EL (cell line): ENCODE measurements at places on chromosomes 7 and 10.
A peak's percentile ranks its signal among the peaks of the same experiment; 100 is the strongest.

- no peak for DNase-seq
These were observed 121.6 kb downstream of the KCND2 start for GRCh38 chr7:120394595-120394994.

GRCh38 chr7:142612237-142612881 is 136.9 kb upstream of the PRSS1 start:
- peak; percentile 50 for DNase-seq

DNA sequence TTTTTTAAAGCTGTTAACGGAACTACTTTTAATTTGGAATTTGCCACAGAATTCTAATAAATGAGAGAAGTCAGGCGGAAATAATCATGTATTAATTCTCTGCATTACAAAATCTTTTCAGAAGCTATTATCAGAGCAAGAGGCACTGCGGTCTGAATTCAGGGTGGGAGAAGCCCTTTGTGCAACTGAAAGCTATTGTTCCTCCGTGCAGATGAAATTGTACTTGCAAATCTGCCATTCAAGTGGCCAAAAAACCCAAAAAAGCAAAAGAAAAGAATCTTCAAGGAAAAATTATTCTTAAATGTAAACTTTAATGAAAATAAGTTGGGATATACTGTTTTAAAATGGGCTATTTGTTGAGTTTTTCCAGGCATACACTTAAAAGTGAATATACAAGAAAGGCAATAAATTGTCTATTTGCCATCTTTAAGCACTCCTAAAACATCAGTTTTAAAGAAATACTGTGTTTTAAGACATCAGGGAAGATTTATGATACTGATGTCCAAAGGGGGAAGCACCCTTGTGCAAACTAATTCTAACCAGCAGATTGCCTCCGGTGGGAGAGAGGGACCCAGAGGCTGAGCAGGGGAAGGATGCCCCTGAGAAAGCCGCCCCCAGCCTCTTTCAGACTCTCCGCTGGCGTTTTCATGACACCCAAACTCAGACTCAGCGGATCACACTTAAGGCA is 351.2 kb downstream of the DNAJB6 start:
- no peak for DNase-seq

DNA sequence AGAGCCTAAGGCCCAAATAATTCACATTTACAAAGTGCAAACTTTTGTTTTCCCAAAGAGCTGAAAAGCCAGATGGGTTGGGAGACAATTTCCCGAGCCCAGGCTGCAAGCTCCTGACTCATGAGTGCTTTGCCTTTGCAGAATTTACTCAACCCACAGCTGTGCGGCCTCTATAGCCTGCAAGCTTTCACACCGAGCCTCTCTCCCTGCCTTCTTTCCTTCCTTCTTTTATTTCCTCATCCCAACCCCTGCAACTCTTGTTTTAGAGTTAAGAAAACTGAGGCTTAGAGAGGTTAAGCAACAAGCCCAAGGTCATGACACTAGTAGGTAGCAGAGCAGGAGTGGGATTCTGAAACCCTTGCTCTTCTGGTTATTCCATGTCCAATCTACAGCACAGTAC is 203.0 kb upstream of the GPR26 start:
- DNase-seq: no peak

DNA sequence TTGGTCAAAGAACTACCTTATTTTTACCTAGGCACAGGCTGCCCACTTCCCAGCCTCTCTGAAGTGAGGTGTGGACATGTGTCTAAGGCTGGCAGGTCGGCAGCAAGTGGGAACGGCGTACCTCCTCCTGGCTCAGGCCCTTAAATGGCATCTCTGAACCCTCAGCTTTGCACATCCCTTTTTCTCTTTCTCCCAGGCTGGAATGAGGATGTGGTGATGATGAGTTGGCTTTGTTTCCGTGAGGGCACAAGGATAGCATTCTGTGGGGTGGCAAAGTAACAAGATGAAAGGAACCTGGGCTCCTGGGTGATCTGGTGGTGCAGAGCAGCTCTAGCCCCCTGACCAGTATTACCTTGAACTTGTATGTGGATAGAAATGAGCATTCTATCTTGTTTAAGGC is 196.8 kb downstream of the REEP3 start:
- peak; percentile 40 for DNase-seq

DNA sequence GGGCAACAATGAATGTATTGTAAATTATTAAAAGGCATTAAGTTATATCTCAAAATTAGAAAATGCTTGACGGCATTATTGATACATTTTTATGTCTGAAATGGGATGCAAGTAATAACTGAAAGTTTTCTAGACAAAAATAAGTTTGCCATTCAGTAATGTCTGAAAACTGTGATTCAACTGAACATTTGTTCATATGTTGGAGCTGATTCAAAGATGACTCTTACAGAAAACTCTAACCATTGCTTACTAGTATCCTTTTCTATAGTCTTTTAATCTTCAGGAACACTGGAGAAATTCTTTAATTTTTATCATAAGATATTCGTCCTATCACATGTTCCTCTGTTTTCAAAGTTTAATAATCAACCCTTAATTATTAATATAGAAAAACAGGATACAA is 71.1 kb upstream of the TFEC start:
- DNase-seq: peak; percentile 5

GRCh38 chr7:2864999-2865670 is 21.0 kb upstream of the GNA12 start:
- peak; percentile 73 for DNase-seq

- DNase-seq: peak; percentile 18
These were observed 91.8 kb downstream of the ARHGAP12 start for GRCh38 chr10:31836569-31837406.

DNA sequence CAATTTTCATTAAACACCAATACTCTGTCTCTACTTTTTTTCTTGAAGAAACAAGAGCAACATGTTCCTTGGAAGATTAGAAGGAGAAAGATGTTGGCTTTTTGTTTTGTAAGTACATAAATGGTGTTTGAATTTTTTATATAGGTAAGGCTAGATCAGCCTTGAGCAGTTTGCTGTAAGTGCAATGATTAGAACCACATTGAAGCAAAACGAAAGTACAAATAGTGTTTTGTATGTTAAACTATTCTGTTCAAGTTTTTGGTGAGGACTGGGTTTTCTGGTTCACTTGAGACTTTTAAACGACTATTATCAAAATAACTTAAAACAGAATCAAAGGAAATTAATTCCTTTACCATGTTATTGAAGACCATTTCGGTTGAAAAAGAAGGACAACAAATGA is 162.9 kb upstream of the NRP1 start:
- DNase-seq: no peak

GRCh38 chr10:94533027-94533426 is 12.6 kb upstream of the HELLS start:
- no peak for DNase-seq

DNA sequence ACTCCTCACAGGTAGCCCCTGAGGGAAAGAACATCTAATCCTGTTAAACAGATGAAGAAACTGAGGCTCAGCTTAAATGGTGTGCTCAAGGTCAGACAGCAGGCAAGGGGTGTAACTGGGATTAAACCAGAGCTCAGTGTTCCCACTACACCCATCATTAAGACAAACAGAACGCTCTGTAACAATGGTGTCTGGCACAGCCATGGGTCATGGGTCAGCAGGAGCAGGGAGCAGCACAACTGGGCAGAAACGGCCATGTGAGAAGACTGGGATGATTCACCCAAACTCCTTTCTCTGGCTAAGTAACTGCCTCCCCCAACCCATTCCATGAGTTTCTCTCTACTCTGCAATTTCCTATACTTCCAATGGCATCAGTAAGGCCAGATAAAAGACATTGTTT is 85.5 kb upstream of the PDE1C start:
- peak; percentile 35 for DNase-seq

DNA sequence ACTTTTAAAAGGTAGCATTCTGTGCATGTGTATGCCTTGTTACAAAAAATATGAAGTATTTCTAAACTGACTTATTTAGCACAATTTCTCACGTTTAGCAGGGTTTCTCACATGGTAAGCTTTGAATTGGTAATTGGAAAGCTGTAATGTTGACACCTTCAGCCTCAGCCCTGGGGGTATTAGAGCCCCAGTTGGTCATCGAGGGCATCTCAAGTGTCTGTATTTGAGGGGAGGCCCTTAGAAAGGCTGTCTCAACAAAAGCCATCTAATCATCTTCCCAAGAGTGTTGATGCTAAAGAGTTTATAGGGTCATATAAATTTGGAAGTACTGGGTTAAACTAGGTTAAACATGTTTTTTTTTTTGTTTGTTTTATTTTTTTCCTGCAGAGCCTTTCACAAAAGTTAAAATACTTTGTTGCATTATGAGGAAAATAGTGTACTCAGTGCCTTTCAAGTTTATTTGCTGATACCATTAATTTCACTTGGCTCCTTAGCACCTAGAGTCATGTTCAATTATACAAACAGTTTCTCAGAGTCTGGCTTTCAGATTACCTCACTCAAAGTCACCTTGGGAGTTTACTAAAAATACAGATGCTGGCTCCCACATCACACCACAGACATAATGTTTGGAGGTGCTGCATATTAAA is 134.0 kb downstream of the CD36 start:
- no peak for DNase-seq

- no peak for DNase-seq
These were observed 208.2 kb upstream of the PRPS1L1 start for GRCh38 chr7:18235819-18236218.

- peak; percentile 43 for DNase-seq
These were observed 70.3 kb downstream of the ABI1 start for GRCh38 chr10:26790221-26790995.

DNA sequence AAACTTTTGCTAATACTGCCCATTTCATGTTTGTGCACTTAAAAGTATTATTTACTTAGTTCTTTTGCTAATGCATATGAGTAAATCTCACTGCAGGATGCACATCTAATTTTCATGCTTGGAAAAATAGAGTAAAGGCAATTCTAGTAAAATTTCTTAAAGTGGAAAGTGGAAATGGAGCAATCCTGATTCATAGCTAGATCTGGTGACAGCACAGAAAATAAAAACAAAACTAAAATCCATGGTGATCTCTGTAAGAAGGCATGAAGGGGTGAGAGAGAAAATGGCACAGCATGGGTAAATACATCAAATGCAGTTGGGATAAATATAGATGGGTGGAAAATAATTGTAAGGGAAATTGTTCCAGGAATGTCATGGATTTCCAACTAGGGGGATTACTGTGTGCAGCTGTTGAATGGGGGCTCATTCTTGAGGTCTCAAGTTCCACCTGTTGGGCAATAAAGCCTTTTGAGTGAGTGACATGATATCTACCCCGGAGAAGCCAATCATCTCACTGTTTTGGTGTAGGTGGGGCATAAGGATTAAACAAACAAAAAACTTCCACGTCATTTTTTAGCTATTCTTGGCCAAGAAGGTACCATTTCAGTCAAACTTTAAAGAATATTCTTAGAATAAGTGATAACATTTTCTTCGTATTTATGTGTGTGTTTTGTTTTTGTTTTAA is 1.7 kb upstream of the MCU start:
- DNase-seq: no peak

DNA sequence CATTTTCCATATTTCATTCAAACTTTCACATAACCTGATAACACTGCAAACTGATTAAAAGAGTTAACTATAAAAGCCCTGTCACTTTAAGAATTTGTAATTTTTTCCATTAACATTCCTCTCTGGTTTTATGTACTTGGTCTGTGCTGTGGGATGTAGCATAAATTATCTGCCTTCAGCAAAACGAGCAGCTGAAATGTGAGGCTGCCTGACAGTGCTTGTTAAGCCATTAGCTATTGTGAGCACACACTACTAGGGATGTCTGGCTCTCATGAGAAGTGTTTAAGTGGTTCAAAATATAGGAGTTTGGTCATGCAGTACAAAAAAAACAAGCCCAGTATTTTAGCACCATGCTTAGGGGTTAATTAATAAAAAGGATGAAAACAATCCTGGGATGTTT is 63.0 kb downstream of the HOXA1 start:
- peak; percentile 33 for DNase-seq

DNA sequence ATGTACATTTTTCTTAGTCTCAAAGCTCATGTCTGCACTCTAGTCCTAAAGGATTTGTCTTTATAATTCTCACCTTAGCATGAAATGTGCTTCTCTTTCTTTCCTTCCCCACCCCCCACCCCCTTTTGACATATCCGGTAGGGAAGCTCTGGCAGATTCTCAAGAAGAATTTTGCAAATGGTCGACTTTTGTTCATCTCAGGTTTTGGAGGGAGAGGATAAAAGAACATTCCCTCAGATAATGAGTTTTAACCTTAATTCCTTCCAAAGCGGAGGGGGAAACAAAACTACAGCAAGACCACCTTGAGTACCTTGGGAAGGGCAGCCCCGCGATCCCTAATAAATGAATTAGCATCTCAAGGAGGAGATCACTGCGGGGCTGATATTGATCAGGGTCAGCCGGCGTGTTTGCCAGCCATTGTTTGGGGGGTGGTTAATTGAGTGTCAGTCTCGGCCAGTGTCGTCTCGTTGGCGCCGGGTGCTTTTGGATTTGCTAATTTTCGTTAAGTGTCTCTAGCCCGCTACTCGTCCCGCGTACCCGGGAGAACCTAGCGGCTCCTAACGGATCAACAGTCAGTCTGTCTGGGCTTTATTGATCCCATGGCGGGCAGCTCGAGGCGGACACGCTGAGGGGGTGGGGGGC is 874 bp upstream of the BAMBI start:
- DNase-seq: peak; percentile 41

GRCh38 chr7:45712057-45712689 is 138.0 kb downstream of the ADCY1 start:
- no peak for DNase-seq

DNA sequence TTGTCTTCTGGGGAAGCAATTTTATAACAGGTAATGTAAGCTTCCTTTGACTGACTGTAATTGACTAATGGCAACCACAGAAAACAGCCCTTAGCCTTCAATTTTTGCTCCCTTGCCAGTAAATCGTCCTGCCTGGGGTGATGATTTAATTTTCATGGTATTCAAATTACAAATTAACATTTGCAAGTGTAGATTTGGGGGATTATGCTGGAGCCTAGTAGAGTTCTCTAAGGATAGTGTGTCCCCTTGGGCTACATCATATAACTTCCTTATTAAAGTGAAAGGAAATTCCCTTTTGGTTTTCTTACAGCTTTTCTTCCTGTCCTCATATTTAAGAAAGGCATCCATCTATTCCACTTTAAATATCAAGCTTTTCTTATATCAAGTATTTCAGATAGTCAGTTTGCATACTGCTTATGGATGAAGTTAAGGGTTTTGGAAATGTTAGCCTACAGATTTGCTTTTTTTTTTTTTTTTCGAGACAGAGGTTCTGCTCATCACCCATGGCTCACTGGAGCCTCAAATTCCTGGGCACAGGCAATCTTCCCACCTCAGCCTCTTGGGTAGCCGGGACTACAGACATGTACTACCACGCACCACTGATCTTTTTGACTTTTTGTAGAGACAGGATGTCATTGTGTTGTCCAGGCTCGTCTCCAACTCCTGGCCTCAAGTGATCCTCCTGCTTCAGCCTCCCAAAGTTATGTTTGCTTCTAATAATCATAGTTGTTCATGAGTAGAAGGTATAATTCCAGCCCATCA is 35.9 kb upstream of the HDAC9 start:
- DNase-seq: peak; percentile 34
